ENCODE measurements at places on chromosomes 4 and X.

DNA sequence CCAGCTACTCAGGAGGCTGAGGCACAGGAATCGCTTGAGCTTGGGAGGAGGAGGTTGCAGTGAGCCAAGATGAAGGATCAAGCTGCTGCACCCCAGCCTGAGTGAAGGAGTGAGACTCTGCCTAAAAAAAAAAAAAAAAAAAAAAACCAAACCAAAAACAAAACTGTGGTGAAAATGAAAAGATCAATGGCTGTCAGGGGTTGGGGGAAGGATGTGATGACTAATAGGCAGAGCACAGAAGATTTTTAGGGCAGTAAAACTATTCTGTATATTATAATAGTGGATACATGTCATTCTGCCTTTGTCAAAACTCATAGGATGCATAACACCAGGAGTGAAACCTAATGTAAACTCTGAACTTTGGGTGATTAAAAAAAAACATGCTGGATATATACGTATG is 69.9 kb upstream of the ELOVL6 start:
- DNase-seq = no peak

GRCh38 chr4:151231915-151232595 is 44.9 kb upstream of the PRSS48 start:
- DNase-seq = no peak

- DNase-seq = peak; percentile 8
Measured at GRCh38 chr4:165355900-165356300, 22.9 kb upstream of the CPE start.

DNA sequence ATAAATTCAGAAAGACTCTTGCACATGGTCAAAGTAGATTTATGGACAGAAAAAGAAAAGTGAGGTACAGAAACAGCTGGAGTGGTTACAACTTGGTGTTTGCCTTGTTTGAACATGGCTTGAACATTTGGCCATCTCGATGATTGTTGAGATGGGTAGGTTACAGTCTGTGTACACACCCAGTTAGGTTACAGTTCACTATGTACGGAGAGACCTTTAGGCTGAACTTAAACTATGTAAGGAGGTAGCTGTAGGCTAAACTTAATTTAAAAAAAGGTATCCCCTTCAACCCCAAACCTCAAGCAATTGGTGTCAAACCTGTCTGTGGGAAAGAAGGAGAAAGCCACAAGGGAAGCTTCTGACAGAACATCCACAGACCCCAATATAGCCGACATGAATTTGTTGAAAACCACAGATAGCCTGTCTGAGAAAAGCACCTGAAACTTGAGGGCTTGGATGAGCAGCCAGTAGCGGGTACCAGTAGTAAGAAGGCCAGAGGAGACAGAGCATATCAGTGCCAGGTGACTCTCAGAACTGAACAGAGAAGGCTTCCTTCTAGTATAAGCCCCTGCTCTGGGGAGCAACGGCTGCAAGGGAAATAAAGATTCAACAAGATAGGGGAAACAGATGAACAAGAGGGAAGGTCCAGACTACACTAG is 247.9 kb upstream of the GALNTL6 start:
- no peak for DNase-seq

DNA sequence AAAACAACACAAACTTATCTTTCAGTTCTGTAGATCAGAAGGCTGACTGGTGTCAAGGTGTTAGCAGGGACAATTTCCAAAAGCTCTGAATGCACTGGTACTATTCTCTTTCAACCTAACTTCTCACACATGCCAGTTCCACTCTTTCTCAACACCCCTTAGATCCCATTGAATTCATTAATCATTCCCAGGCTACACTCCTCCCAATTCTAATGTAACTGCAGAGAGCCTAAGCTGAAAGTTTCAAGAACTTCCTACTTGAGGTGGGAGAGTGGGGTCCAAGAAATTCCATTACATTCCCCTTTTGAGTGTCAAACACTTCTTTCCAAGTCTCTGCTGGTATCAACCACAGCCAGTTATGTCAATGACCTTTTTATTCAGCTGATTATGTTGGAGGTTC is 142.0 kb downstream of the ADAMTS3 start:
- DNase-seq = no peak

DNA sequence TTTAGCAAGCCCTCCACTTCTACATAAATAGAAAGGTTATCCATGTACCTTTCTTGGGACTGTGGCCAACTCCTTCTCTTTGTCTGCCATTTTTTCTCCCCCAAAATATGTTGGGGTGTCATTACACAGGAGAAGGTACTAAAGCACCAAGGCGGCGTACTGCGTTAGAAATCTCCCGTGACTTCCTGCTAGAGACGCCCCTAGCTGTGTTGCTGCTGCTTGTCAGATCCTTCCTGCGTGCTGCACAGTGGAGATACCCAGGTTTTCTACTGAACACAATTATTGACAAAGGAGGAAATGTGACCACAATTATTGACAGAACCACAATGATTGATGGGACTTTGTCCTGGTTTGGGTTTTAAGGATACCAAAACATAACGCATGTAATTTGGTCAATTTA is 97.7 kb downstream of the EFHC2 start:
- no peak for DNase-seq

GRCh38 chrX:151396042-151396824 is 773 bp upstream of the VMA21 start:
- no peak for DNase-seq

GRCh38 chr4:72302981-72303704 is 265.9 kb downstream of the ADAMTS3 start:
- peak; percentile 3 for DNase-seq

DNA sequence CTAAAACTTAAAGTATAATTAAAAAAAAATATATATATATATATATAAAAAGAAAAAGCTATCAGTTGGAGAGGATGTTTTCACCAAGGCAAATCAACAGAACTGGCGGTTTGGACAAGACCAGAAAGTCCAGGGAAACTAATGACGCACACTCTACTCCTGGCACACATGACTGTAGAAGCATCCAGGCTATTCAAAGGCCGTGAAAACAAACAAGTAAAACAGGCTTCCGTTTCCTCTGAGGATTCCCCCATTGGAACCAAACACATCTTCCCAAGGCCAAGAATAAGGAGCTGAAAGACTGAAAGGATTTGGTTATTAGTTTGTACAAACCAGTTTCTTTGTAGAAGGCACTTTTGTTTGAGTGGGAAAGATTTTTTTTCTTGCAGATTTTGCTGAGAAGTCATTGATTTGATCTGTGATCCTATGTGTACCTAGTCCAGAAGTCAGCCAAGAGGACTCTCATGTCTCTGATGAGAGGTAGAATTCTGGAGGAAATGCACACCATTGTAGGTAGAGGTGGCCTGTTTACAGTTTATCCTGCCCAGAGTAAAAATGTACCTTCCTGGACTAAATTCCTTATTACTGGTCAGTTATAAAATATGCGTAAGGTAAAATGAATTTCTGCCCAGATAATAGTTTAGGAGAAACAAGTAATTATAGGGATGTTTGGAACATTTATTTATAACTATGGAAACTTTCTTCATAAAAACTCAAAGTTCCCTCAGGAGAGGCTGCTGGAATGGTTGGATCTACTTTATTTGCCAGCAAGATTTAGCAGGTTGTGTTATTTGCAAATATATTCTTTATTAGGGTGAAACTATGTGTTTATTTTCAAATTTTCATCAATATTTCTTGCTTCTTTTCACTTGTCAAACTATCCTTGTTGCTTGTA is 66.5 kb downstream of the DMP1 start:
- DNase-seq = no peak

DNA sequence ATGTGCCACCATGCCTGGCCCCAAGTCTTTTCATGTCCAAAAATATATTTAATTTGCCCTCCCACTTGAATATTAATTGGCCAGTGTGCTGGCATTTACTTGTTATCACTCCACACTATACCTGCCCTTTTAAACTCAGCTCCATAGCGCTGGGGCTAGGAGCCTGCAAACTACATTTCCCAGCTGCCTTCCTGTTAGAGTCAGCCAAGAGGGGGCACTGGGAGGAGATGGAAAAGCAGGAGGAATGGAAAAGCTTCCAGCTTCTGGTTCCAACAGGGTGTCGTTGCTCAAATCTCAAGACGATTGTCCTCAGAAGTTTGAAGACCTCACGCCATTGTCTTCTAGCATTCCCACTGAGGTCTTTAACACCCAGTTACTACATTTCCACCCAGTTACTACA is 315.5 kb downstream of the BCOR start:
- no peak for DNase-seq

- DNase-seq = no peak
Measured at GRCh38 chr4:78558410-78558809, 6.8 kb downstream of the ANXA3 start.

- DNase-seq = no peak
Measured at GRCh38 chrX:10015723-10016518, 48.8 kb downstream of the CLDN34 start.

Measured in stimulated activated CD8-positive, alpha-beta memory T cell treated with anti-CD3 and anti-CD28 coated beads, Interleukin-4, amount 100 ng/mL, for 24 hours (primary cell).